ENCODE measurements at places on chromosomes 7 and 10.
A peak's percentile ranks its signal among the peaks of the same experiment; 100 is the strongest.

- no peak for DNase-seq
These were observed 124.8 kb downstream of the TCERG1L start for GRCh38 chr10:131186547-131187253.

DNA sequence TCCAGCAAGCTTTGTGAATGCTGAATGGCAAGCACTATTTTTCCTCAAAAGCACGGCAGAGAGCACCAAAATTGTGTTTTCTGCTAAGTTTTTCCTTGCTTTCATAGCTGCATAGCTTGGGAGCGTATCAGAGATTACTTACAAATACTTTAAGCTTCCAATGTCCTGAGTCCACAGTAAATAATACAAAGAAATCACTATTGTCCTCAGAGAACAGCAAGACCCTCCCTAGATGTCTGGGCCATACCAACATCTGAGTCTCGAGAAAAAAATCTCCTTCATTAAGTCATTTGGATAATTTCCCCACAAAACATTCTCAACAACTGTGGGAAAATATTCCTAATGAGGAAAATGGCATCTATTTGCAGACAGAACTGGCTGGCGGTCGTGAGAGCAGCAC lies 41.7 kb downstream of the SGMS1 start:
- DNase-seq: no peak

GRCh38 chr7:70307544-70308106 lies 709.4 kb downstream of the AUTS2 start:
- DNase-seq: no peak

DNA sequence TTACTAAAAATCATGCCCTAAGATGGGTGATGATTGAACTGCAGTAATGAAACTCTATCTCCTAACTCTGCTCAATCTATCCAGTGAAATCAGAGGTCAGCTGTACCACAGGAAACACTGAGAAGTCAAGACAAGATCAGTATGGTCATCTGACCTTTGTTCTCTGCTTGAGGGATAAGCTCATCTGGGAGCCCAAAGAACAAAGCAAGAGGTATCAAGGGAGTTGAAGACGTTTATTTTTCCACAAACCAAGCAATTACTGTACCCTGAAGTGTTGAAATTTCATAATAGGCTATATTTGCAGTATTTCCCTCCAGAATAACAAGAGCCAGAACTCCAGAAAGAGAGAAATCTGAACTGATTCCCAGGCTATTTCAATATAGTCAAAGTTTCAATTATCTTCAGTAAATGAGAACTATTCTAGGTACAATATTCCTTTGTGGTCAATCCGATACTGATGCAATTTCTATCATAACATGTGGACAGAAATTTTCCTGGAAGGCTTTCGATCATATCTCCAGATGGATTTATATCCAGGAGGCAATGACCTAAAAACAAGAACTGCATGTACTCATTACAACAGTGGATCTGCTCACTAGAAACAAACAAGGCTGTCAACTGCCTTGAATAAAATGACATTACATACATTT lies 345.3 kb downstream of the TNS3 start:
- DNase-seq: no peak

DNA sequence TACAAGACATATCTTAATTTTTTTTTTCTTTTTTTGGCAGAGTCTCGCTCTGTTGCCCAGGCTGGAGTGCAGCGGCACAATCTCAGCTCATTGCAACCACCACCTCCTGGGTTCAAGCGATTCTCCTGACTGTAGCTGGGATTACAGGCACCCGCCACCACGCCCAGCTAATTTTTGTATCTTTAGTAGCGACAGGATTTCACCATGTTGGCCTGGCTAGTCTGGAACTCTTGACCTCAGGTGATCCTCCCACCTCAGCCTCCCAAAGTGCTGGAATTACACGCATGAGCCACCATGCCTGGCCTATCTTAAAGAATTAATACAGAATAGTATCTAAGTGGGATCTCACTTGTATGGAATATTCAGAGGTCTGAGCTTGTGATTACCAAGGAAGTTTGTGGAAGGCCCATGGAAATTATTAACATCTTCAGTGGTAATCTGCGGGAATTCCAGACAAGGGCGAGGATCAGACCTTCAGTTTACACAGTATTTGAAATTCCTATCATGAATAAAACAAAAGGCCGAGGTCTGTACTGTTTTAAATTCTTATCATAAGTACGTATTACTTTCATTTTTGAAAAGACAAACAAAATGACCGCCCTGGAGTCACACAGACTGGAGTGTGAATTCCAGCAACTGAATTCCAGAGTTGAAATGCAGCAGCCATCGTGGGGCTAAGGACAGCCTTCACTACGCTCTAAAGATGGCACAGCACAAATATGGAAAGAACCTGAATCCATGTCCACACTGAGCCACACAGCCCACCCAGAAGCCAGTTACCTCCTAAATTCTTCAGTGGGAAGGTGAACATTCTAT lies 16.7 kb downstream of the GPRIN2 start:
- peak; percentile 100 for DNase-seq

DNA sequence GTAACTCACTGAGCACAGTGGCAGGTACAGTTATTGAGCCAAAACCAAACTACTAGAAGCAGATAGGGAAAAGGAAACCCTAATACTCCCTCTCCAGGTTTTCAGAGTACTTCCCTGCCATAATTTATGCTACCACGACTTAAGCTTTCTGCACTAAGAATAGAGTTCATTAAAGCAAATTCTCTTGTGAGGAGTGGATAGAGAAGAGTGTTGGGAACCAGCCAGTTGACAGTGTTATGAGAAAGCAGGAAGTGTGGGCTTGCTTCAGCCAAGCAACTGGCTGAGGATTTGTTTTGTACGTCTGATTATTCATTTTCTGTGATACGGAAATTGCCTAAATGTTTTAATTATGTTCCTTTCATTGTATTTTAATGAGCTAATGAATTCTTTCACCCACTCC lies 280.5 kb downstream of the KIF20B start:
- no peak for DNase-seq

DNA sequence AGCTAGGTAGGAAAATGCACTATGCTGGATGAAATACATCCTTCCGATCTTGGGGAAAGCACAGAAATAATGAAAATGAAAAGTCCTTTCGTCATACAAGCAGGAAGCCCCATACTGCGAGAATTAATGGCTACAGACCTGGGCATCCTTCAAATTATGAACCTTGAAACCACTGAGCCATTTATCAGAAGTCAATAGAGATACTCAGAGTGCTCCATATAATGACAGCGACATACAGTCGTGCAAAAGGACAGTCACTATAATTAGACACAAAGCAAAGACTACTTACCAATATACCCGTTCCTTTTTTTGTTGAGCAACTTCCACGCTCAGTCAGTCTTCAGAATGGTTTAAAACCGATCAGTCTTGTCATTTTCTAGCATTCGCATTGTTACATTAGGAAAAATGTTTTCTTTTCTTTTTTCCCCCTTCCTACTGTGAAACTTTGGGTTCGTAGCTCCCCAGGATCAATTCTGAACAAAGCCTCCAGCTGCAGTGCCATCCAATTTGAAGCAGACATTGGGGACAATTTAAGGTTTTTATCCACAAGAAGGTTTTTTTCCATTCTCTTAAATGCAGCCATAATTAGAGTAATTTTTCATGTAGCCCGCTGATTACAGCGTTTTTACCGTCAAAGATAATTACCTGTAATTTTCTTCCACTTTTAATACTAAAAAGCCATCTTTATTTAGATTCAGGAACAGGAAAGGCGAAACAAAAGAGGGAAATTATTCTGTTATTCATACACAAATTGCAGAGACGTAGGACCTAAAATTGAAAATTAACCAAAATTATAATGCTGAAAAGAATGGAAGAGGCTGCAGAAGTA lies 6.4 kb downstream of the DLX6 start:
- no peak for DNase-seq

GRCh38 chr7:55962014-55962413 lies 2.4 kb upstream of the NIPSNAP2 start:
- DNase-seq: no peak

- DNase-seq: no peak
These were observed 113.2 kb downstream of the WDFY4 start for GRCh38 chr10:48797830-48798229.

GRCh38 chr10:23351926-23352519 lies 7.4 kb upstream of the C10orf67 start:
- DNase-seq: no peak
